ENCODE measurements at places on chromosomes 3 and 15. TPM values are rescaled to one million over a fixed set of nuclear protein-coding genes. Genes with fewer than 3 reads are reported as not detected.

- DNase-seq: no peak
These were observed 5.0 kb downstream of the ABTB1 start for GRCh38 chr3:127677541-127678314.

- no peak for DNase-seq
These were observed 57.0 kb downstream of the ARHGEF26 start for GRCh38 chr3:154178172-154178571.

GRCh38 chr3:43760938-43761337 lies 70.2 kb downstream of the ABHD5 start:
- DNase-seq: no peak

DNA sequence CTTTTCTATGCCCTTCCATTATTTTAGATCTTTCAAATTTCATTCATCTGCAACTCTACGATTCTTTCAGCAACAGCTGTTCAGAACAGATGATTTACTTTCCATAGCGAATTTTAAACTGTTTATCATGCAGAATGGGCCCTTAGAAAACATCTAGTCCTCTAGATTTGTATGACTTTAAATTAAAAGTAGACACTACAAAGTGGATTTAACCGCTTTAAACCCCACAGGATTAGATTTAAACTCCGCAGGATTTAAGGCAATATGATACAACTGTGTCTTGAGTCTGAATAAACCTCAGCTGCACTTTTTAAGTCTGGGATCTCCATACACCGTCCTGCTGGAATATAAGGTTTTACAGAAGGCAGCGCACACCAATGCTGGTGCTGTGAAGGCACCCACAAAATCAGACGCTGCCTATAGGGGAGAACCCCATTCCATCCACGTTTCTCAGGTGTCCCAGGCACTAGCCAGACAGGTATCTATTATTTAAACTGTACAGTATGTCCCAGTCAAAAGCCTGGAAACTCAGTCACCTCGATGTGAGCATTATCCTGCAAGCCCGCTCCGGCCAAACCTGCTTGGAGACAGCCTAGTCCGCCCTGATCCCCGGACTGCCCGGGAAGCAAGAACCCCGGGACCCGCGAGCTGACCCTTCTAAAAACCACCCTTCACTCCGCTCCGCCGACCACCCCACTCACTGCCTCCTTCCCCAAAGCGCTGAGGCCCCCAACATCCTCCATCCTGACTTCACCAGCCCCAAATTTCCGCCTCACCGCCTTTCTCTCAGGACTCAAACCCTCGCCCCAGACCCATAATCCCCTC lies 768 bp downstream of the ANO10 start:
- DNase-seq: peak; percentile 29

GRCh38 chr3:48038971-48039481 lies 22.8 kb upstream of the MAP4 start:
- DNase-seq: peak; percentile 43

DNAJA4 gene
- total RNA-seq: 1.6 TPM

GRCh38 chr15:56988219-56988618 lies 69.8 kb downstream of the TCF12 start:
- no peak for DNase-seq

- DNase-seq: no peak
These were observed 160.0 kb downstream of the EDEM1 start for GRCh38 chr3:5347486-5347885.

DNA sequence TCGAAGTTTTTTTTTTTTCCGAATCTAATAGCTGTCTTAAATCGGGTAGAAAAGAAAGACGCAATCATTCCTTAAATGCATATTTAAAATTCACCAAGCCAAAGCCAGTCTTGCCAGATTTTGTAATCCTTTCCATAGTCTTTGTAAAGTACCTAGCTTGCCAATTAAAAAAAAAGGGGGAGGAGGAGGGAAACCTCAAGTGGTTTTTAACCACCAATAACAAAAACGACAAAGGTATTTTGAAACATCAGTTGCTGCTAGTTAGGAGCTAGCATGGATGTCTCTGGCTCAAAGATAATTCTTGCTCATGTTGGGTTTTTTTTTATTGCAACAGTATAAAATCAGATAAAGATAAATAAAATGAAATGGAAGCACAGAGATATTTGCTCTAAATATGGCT lies 187.9 kb downstream of the MECOM start:
- no peak for DNase-seq

SATB1 gene
- total RNA-seq: 4.2 TPM

- DNase-seq: no peak
These were observed 42.9 kb downstream of the CTDSPL start for GRCh38 chr3:37904601-37905000.

DNA sequence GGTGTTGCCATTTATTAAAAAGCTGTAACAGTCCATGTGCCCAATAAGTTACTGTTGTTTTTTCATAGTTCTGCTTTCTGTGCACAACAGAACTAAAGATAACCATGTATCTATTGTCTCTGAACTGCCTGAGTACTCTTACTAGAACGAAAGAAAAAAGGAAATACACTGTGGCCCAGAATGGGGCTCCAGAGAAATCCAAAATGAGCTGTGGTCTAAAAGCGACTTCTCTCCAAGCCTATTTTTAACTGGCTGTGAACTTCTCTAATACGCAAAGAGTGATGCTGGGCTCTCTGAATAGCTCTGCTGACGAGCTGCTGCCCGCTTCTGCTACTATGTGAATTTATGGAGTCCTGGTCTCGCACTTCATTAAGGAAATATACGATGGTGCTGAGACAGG lies 56.2 kb upstream of the LPP start:
- DNase-seq: no peak

- DNase-seq: peak; percentile 46
These were observed 120.9 kb downstream of the ZMAT3 start for GRCh38 chr3:178950676-178951075.

GRCh38 chr3:126316501-126316939 lies 40.7 kb downstream of the KLF15 start:
- DNase-seq: no peak

DNA sequence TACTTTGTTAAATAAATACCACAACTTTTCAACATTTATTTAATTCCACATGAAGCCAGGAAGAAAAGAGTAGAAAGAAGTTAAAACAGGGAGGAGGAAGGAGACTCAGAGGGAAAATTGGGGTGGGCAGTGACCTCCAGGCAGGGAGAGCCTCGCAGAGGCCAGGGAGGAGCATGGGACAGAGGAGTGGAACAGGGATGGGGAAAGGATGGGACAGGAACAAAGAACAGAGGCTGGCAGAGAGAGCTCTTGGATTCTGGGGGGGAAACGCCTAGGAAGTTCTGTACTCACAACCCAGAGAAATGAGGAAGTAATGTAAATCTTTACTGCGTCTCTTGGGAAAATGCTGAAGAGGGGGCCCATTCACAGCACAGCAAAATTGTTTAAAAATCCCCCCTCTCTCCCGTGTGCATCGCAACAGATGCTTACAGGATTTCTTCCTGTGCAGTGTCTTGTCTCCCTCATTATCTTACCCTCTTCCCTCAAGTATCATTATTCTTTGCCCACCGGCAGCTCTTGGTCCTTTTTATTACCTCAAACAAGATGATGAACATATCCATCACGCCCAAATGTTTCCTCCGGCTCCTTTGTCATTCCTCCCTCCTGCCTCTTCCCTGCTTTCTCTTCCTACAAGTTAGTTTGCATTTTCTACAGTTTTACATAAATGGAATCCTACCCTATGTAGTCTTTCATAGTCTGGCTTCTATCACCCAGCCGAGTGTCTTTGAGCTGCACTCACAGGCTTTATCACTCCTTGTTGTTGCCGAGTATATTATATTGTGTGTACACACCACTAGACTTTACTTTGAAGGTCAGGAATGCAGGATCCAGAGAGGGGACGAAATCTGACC lies 65.5 kb downstream of the ARHGAP31 start:
- DNase-seq: no peak

DNA sequence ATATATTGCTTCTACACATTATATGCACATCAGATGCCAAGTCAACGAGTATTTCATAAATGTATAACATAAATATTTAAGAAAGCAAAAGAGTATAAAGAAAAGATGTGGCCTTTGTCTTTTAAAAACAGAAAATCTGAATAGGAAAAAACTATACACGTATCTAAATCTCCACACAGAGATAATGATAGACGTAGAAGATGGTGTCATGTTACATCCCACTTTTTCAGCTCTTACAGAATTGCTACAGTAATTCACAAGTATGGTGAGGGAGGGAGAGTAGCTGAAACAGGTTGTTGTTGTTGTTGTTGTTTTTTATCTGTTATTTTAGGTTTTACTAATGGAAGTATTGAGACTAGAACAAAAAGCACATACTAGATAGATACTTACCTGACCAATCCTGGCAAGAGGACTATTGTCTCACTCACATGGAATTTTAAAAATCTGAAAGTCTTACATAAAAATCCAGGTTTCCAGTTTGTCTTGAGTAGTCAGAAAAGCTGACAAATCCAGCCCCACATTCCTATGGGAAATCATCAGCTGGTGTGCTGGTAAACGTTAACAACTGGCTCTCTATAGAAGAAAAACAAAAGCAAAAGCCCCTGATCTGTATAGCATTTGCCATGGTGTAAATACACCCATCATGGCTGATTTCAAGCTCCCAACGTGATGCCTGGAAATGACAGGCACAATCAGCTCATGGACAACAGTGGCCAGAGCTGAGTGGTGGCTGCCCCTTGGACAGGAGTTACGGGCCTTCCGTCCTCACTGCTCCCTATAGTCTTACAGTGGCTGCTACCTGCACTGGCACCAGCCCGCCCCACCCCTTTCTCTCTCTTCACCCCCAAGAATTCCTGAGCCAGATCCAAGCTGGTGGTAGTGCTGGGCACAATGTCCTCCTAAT lies 47.4 kb upstream of the VGLL4 start:
- DNase-seq: no peak

NPAP1 gene
- total RNA-seq: not detected

- no peak for DNase-seq
These were observed 44.2 kb downstream of the TGM4 start for GRCh38 chr3:44918581-44918980.

DNA sequence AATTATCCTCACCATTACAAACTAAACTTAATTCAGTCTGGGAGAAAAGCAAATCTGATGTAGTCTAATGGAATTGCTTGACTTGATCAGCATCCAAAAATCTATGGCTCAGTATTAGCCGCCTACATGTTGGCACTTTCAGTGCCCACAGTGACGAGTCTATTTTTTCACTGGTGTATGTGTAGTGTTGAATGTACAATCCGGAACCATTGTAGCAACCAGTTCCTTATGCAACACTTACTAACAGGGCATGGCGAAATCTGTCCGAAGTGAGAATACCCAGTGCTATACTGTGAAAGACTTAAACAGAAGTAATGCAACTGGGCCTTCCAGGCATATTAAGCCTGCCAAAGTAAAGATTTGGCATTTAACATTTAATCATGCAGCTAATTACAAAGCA lies 18.6 kb downstream of the LRRN1 start:
- DNase-seq: no peak

GRCh38 chr3:12255393-12255792 lies 33.5 kb upstream of the PPARG start:
- no peak for DNase-seq

GRCh38 chr3:177364236-177364635 lies 167.0 kb upstream of the TBL1XR1 start:
- DNase-seq: no peak

KATNBL1 gene
- 31.0 TPM for total RNA-seq

GOLGA6L9 gene
- 0.60 TPM for total RNA-seq

GOLGA6L10 gene
- 0.44 TPM for total RNA-seq

GRCh38 chr3:17825298-17825697 lies 82.9 kb upstream of the TBC1D5 start:
- no peak for DNase-seq

- DNase-seq: no peak
These were observed 33.4 kb downstream of the APBA2 start for GRCh38 chr15:28919201-28919635.

DNA sequence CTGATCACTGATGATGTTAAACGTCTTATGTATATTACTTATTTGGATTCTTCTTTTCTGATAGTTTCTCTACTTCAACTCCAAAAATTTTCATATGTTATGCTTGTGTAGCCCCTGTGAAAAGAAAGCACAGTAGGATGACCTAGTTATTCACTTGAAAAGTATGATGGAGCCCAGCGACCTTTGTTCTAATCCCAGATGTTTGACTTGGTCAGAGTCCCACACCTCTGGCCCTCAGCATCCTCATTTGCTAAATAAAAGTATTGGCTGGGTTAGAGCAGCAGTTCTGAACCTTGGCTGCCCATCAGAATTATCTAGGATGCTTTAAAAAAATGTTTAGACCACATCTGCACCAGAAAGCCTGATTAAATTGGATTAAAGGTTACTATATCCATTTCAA lies 173.7 kb downstream of the ATG7 start:
- DNase-seq: no peak

DNA sequence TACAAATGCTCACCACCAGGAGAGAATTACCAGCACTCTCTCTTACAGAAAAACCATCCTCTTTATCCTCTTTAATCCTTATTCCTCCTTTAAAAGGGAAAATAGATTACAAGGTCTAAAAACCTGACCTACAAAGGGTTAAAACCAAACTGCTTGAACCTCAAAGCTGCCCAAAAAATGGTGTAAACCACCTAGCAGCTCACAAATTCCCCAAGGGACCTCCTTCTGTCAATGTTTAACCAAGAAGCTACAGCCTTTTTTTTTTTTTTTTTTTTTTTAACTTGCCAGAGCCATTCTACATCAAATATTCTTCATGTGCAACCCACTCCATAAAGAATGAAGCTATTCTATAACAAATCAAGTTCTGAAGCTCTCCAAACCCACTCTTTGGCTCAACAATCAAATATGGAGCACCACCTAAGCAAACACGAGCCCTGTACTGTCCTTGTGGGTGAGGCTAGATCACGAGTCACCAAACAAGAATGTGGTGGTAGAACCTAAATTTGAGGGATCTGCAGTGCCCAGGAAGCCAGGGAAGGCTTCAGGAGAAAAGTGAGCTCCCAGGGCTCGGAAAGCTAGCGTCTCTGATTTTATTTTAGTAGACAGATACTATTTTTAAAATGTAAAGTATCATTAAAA lies 20.1 kb downstream of the OSBPL10 start:
- no peak for DNase-seq

GRCh38 chr3:127964053-127964452 lies 49.0 kb downstream of the KBTBD12 start:
- no peak for DNase-seq

CTDSPL gene
- 206 TPM for total RNA-seq

DNA sequence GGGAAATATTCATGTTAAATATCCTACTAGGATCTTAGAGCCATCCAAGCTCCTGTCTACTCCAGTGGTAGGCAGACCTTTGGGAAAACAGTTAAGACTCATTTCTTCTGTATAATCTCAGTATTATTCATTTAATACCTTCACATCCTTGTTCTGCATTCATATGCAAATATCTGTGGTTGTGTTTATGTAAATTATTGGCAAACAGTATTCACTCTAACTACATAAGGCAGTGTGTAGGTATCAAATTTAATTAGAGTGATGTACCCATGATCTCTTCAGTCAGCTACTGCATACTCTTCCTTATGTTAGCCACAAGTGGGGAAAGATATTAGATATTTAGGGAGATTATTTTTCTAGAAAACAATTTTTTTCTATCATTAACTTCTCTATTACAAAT lies 200.8 kb upstream of the SLC2A2 start:
- DNase-seq: no peak

Measured in lung microvascular endothelial cell (primary cell).